Activated T-cell treated with anti-CD3 and anti-CD28 coated beads for 4 hours (primary cell): ENCODE measurements at places on chromosomes 7 and 10.

DNA sequence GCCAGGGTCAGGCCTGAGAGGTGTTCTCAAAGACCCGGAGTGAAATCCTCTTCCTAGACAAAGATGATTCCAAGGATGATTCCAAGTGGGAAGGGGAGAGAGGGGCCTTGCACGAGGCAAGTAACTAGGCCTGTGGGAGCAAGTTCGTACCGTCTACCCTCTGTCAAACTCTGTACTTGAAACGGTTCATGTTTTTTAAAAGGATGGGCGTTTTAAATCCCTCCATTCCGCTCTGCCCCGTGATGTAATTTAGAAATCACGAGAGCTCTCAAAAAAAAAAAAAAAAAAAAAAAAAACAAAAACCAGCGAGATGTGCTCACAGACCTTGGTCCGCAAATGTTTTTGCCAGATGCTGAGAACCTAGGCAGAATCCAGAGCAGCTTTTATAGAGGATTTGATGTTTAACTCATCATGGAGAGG is 114.7 kb upstream of the CARD11 start:
- DNase-seq: no peak

DNA sequence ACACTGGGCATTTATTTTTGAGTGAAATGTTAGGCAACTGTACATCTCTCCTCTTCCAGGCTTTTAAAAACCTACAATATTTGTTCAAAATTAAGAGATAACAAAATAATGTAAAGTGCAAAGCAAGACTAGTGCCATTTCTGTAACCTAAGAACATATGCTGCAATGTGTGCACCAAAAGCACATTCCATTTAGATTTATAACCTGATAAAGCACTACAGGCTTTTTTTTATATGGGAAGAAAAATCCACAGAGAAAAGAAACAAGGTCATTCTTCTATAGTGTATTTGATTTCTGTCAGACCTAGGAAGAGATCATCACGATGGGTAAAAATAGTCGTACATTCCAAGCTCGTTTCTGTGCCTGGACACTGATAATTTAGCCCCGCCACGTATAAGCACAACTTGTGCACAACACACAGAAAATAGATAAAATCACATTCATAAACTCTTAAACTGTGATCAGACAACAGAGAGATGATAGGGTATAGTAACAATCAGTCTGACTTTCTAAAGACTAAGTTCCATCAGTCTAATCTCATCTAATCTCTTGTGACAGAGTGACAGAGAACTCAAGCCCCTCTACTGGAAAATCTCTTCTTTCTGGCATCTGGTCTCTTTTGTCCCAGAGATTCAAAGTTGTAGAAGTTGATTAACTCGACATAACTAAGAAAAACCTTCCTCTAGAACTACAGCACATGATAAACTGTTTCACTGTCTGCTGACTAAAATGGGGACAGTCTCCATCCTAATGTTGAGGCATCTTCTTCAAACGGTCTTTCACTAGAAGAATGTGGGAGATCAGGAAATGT is 6.7 kb downstream of the LAMB1 start:
- no peak for DNase-seq

DNA sequence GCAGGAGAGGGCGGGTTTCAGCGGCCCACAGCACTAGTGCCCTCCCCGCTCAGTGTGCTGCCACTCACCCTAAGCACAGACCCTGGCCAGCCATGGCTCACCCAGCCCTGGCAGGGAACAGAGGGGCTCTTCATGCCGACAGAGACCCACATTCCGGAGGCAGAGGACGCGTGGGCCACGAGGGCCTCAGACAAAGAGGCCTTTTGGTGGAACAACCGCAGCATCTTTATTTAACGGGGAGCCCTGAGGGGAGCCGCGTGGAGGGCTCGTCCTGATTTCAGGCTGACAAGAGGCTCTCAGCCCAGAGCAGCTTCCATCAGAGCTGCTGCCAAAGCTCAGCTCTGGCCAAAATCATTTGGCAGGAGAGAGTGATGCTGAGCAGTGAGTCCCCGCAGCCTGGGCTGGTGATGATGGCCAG is 127.8 kb downstream of the SH3PXD2A start:
- DNase-seq: no peak

- no peak for DNase-seq
Measured at GRCh38 chr10:112091703-112092102, 91.9 kb downstream of the GPAM start.

DNA sequence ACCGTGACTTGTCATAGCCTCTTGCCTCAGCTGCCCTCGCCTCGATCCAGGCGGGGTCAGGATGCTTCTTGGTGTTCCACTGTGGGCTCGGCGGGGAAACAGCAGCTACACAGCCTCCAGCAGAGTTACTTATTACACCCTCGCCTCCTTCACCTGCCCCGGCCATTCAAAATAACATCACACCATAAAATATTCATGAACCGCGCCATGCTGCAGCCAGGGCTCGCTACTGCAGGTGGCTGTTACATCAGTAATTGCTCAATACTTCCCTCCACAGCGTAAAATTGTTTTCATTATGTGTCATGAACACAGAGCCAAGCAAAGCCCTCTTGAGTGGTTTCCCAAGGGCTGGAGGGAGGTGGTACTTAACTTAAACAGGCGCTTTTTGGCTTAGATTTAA is 241.5 kb upstream of the SP8 start:
- DNase-seq: no peak

DNA sequence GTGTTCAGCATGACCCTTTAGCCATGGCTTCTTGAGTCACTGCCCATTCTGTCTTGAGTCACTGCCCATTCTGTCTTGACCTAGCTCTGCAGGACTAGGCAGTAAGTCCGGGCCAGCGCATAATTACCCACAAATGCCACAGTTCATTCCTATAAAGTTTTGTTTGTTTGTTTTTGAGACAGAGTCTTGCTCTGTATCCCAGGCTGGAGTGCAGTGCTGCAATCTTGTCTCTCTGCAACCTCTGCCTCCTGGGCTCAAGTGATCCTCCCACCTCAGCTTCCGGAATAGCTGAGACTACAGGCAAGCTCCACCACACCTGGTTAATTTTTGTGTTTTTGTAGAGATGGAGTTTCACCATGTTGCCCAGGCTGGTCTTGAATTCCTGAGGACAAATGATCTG is 32.7 kb upstream of the TARP start:
- no peak for DNase-seq

- DNase-seq: no peak
Measured at GRCh38 chr7:119931230-119931824, 341.6 kb upstream of the KCND2 start.

DNA sequence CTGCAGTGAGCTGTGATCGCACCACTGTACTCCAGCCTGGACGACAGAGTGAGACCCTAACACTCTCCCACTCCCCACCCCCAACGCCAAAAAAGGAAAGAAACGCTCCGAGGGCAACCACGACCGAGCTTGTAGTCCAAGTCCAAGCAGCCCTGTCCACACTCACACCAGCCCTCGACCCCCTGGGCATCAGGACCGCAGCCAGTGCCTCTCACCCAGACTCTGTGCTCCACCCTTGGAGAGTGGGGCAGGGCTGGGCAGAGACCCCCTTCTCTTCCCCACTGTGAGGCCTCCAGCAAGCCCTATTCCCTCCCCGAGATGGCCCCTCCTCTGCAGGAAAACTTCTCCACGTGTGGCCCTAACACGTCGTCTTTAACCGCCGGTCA is 82.6 kb downstream of the FOXL3 start:
- DNase-seq: no peak

DNA sequence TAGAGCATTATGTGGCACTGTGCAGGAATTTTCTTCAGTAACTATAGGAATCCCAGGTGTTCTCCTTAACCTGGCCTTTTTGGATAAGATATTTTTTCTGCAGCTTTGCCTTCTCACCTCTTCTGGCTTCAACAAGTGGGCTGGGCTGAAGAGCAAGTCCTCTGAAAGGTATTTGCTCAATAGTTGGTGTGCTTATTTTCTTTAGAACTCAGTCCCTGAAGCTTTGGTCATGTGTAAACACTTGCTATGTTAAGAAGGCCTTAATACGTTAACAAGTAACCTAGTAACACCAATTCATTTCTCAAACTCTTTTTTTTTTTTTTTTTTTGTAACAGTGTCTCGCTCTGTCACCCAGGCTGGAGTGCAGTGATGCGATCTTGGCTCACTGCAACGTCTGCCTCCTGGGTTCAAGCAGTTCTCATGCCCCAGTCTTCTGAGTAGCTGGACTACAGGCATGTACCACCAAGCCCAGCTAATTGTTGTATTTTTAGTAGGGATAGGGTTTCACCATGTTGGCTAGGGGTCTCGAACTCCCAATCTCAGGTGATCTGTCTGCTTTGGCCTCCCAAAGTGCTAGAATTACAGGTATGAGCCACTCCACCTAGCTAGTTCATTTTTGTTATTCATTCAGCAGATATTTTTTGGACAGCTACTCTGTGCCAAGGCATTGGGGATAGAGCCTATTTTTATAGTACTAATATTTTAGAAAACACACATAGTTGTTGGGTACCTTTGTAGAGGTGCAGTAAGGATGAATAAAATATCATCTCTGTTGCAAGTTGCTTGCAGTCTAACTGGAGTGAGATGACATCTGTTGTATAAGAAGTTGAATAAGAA is 164.6 kb downstream of the SND1 start:
- DNase-seq: no peak

DNA sequence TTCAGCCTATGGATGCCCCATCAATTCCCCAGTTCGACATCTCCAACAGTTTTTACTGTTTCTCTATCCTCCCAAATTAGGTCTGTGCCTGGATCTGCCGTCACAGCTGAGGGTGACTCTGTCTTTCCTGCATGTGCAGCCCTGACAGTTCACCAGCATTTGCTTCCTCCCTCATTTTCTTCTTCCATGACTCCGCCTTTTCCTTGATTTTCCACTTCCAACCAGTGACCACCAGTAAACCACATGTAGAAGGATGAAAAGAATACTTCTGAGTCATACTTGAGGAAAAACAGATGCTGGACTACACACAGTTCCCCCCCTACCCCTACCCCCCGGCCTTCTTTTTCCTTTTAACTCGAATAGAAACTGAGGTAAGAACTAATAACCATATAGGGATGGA is 311.8 kb upstream of the POM121L12 start:
- DNase-seq: no peak

GRCh38 chr10:74013004-74013403 is 15.1 kb downstream of the VCL start:
- DNase-seq: no peak

- no peak for DNase-seq
Measured at GRCh38 chr10:3877211-3878000, 92.4 kb upstream of the KLF6 start.

- no peak for DNase-seq
Measured at GRCh38 chr10:119509909-119510451, 32.5 kb downstream of the RGS10 start.

DNA sequence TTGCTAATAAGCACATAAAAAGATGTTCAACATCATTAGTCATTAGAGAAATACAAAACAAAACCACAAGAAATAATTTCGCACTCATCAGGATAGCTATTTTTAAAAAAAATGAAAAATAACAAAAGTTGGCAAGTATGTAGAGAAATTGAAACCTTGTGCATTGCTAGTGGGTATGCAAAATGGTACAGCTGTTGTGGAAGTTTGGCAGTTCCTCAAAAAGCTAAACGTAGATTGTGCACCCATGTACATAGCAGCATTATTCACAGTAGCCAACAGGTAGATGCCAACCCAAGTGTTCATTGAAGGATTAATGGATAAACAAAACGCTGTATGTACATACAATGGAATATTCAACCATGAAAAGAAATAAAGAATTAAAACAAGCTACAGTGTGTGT is 35.3 kb upstream of the STARD3NL start:
- no peak for DNase-seq

DNA sequence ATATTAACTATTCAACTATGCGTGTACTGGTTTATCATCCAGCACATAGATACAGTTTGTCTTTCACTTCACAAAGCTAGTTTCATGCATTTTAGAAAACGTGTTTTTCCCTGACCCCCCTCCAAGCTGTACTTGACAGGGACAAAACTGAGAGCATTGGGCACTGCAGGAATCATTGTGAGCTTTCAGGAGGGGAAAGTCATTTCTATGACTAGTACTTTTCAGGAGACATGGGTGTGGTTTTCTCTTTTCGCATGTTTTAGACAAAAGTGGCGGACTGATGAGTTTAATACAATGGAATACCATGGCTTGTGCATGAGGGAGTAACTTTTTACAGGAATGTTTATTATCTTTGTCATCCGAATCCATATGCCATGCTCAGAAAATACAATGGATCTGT is 42.7 kb downstream of the NRG3 start:
- no peak for DNase-seq
